ENCODE measurements at places on chromosomes 13 and 19.

- no peak for DNase-seq
Observed at GRCh38 chr19:30064771-30065494, 122.9 kb downstream of the URI1 start.

GRCh38 chr19:45283443-45284033, 32.5 kb downstream of the MARK4 start:
- no peak for DNase-seq

DNA sequence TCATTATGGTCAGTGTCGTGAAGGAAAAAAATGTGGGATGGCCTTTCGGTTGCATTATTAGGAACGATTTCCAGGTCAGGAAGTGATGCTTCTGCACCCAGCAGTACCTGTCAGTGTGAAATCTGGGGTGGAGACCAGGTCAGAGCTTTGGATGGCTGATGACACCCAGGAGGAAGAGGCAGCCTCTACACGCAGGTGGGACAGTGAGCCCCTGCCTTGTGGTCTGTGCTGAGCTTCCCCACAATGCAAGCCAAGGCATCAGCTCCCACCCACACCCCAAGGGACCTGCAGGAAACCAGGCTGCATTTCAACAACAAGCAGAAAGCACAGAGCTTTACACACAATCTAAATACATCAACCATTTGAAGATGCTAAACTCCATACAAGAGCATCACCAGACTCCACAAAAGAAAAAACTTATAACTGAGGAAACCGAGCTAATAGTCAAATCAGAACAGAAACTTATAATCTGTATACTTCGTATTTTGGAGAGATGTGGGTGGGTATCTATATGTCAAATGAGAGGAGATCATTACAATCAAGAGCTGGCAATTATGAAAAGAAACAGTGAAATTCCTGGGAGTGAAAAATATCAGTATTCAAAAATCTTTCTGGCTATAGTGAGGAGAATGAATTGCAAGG, 130.1 kb downstream of the ZDHHC20 start:
- no peak for DNase-seq

GRCh38 chr19:43616306-43616705, 3.1 kb downstream of the ZNF428 start:
- DNase-seq, result no peak

DNA sequence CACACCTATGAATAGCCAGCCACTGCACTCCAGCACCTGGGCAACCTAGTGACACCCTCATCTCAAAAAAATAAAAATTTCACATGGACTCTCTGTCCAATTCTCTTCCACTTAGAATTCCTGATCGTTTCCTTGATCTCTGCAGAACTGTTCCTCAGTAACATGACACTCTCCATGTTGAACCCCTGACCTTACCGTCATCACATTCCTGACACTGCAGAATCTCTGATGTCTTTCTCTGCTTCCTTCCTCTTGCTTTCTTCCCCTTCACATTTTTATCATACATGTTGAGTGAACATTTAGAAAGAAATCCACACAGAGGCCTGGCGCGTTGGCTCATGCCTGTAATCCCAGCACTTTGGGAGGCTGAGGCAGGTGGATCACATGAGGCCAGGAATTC, 15.0 kb downstream of the ZNF114 start:
- no peak for DNase-seq

DNA sequence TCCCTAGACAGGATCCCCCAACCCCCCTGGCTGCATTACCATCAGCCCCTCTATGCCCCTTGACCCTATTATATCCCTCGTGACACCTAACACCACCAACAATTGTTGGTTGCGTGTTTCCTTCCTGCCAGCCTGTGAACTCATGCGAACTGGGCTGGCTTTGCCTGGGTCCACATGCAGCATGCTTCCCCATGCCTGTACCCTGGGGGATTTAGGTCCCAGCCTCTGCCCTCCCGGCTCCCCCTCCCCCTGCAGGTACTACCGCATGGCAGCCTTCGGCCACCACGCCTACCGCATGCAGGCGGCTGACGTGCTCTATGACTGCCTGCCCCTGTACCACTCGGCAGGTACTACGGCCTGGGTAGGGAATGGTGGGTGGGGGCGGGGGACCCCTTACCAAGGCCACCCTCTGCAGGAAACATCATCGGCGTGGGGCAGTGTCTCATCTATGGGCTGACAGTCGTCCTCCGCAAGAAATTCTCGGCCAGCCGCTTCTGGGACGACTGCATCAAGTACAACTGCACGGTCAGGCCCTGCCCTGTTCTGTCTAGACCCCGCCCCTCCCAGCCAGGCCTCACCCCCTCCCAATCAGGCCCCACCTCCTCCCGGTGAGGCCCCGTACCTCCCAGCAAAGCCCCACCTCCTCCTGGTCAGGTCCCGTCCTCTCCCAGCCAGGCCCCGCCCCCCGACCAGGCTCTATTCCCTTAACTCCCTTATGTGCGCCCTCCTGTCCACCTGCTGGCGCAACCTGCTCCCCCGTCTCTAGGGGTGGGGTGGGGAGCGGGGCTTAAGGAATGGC, 18.5 kb downstream of the SLC27A1 start:
- no peak for DNase-seq

- peak; percentile 24 for DNase-seq
Observed at GRCh38 chr13:110559429-110559943, 2.0 kb downstream of the RAB20 start.

GRCh38 chr19:41999071-41999877, 5.2 kb upstream of the ATP1A3 start:
- no peak for DNase-seq

DNA sequence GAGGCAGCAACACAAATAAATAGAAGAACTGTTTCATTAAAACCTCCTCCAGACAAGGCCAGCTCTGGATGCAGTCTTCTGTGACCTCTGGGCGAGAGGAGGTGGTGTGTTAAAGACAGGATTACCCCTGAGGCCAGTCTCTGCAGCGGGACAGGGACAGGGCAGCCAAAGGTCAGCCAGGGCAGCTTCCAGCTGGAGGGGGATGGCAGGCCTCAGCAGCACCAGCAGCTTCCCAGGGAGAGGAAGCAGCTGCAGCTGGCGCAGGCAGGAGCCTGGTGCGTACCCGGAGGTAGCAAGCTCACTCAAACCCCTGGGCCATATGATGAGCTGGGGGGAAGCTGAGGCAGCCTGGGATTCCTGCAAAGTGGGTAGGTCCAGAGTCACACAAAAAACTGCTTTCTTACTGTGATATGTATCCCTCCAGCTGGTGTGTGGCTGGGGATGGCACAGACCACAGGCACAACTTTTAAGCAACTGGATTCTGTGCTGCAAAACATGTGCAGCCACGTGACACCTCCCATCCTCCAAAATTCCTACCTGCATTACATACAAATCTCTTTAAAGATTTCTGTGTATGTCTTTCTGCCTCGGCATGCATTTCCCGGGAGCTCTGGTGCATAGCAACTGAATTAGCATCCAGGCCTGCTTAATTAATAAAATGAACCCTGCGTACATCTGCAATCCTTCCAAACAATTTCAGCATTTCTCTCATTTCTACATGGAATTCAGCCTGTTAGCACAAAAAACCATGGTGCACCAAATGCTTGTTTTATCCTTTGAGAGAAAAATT, 238.3 kb upstream of the MAB21L1 start:
- DNase-seq, result no peak

DNA sequence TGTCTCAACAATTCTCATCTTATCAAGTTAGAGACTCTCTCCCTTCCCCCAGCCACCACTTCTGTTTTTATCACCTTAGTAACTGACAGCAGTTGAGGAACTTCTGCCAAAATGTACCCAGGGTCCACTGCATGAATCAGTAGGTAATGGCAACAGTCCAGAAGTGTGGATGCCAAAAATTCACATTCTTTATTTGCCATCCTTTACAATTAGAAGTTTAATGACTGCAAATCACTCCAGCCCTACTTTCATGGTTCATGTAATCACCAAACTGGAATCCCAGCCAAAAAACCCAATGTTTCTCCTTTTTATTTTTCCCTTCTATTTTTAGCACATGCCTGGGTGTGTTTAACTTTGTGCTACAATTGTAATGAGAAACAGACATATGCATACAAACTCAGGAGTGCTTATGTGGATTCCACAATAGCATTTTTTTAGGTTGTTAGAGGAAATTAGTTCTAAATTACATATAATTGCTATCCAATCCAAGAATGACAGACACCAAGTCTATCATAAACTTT, 243.5 kb downstream of the RGCC start:
- DNase-seq, result no peak

GRCh38 chr19:35142606-35143230, 337 bp upstream of the FXYD7 start:
- no peak for DNase-seq

GRCh38 chr19:31294189-31294588, 55.0 kb downstream of the TSHZ3 start:
- no peak for DNase-seq

DNA sequence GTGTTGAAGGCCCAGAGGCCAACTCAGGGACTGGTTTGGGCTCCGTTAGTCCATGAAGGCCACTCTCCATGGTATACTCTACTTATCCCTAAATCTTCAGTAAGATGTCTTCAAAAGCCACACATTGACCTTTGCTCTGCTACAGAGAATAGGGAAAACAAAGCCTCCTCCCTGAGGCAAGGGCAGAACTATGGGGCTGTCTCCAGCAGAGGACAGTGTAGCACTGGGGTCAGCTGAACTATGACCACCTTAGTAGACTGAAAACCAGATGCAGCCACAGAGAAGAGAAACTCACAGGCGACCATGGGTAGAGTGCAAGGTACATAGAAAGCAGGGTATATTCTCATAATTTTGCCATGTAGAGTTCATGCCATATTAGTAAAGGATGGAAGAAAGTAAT, 587.4 kb downstream of the LMO7 start:
- no peak for DNase-seq

GRCh38 chr13:24734950-24735349, 29.0 kb upstream of the RNF17 start:
- DNase-seq, result no peak

GRCh38 chr13:88707646-88708045, 1036.5 kb downstream of the SLITRK5 start:
- DNase-seq, result no peak

GRCh38 chr13:79796136-79796535, 315.2 kb downstream of the NDFIP2 start:
- DNase-seq, result no peak

DNA sequence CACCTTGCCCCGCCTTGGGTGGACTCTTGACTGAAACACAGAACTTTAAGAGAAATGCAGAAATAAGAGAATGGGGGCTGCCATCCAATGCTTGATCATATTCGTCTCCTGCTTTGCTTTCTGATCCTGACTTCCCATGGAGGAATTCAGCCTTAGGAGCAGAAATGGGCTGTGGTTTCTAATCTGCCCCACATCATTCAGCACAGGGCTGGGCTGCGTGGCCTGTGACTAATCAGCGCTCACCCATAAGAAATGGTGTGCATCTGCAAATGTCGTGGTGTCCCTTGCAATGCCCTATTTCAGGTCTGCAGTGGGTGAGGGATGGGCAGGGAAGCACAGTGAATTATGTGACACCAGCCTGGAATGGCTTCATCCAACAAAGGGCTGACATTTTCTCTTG, 60.7 kb upstream of the URI1 start:
- no peak for DNase-seq

- DNase-seq, result no peak
Observed at GRCh38 chr19:28981518-28981917, 231.4 kb downstream of the UQCRFS1 start.

DNA sequence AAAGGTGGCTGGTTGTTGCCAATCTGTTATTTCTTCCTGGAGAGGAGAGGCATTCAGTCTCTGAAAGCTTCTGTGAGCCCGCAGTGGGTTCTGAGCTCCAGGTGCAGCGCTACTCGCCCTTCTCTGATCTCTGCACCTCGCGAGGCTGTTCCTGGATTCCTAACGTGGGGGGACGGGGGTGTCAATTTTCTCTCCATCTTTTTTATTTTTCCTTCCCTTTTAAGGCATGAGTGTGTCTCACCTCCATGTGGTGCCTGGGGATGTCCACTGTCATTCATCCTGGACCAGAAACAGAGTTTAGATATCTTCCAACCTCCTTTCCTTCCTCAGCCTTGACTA, 626 bp downstream of the ZNF233 start:
- DNase-seq, result no peak

DNA sequence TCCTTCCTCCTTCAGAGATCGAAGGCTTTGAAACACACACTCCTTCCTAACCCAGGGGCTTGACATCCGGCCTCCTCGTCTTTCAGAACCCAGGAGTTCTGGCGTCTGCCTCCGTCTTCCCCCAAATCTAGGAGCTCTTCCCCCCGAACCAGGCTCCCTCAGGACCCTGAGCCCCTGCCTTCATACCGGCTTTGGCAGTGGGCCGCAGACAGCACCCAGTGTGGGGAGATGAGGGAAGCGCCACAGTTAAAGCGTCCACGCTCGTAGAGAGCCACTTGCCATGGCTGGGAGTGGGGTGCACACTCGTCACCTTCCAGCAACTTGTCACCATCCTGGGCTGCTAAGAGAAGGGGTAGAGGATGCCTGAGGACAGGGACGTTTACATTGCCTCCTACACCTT, 3.9 kb upstream of the KLK1 start:
- no peak for DNase-seq

DNA sequence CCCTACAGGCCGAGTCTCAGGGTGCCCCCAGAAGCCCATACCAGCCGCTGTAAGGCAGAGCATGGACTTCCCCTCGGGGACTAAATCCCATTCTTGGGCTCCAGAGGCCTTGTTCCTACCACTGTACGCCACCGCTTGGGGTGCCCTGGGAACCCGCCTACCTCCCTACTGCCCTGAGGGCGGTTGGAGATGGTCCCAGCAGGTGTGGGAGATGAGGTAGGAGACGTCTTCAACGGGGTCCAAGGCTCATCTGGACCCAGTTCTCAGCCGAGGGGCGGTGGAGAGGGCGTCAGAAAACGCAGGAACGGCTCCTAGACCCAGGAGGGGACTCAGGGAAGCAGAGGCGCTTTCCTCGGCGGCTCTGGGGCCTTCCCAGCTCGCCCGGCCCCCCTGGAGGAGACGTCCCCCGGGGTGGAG, 833 bp upstream of the ZIK1 start:
- no peak for DNase-seq

- no peak for DNase-seq
Observed at GRCh38 chr13:95356916-95357315, 55.7 kb upstream of the ABCC4 start.

GRCh38 chr13:109684084-109684823, 102.1 kb downstream of the IRS2 start:
- DNase-seq, result no peak

DNA sequence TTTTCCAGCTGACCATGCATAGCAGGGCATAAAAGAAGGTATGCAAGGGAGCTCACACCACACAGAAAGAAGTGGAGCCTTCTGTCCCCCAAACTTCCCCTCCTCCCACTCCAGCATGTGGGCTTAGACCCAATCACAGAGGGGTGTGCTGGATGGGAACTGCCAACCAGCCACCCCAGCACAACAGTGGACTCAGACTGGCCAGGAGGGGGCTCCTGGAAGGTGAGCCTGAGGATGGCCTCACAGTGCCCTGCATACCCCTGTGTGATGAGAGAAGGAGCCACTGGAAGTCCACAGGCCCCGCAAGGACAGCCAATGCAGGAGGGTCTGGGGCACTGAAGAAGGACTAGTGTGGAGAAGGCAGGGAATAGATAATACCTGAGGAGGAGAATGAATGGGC, 106.9 kb upstream of the SERP2 start:
- no peak for DNase-seq

DNA sequence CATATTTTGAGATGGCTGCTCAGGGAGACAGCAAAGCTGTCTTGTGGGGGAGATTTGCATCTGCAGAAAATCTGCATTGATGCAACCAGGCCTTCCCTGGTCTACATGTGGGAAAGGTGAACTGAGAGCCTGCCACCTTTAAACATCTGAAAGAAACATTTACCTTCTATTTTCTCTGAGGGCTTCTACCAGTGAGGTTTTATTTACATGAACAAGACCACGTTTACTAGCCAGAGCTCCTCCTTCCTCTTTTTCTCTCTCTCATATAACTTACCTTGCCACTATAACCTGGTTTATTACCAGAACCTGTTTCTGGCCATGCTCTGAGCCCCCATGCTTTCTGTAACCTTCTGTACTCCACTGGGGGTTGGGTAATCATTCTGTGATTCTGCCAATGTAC, 14.4 kb upstream of the RUBCNL start:
- no peak for DNase-seq
